Kidney (tissue), 22 donors: ENCODE measurements at places on chromosomes 7 and 10.

DNA sequence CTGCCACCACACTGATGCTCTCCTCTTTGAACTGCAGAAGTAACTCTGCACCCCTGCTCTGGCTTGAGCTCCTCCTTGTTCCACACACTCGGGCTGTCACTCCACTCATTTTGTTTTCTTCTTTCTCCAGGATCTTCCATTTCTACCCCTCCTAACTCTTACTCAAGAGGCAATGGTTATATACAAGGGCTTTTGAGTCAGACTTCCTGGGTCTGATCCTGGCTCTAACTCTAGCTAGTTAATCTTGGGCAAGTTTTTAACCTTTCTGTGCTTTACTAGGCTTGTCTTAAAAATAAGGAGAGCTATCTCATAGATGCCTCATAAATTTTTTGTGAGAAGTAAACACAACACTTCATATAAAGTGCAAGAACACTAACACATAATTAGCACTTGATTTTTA is 45.3 kb upstream of the GNAI1 start:
- no peak for DNase-seq

DNA sequence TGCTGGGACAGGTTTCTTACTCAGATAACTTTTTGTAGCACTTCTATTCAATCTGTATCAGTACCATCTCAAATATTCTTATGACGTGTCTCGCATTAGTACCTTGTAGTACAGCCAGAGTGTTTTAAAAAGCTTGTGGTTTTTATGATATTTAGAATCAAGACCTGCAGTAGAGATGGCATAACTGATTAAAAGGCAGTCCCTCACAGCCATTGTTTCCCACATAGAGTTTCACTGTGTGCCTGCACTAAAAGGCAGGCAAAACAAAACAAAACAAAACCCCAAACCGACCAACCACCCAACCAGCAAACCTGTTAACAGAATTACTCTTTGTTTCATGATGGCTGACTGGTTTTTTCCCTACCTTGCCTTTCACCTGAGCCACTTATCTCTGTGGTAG is 221.3 kb upstream of the DGKB start:
- no peak for DNase-seq

DNA sequence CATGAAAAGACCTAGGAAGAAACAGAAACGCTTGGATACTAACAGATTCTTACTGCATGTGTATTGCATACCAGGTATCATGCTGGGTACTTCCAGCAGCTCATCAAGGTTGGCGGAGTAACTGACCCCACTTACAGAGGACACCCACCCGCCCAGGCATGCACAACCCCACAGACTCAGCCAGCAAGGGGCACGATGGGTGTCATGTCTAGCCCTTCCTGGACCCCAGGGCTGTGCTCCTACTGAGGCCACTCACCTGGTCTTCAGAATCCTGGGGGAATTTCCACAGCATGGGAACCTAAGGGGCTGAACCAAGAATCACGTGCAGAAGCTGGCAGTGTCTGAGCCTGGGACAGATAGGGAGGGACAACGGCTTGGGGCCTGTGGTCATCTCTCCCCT is 134.1 kb upstream of the ZNF32 start:
- no peak for DNase-seq

GRCh38 chr10:22712956-22713852 is 1.2 kb downstream of the PIP4K2A start:
- DNase-seq: peak; percentile 30

DNA sequence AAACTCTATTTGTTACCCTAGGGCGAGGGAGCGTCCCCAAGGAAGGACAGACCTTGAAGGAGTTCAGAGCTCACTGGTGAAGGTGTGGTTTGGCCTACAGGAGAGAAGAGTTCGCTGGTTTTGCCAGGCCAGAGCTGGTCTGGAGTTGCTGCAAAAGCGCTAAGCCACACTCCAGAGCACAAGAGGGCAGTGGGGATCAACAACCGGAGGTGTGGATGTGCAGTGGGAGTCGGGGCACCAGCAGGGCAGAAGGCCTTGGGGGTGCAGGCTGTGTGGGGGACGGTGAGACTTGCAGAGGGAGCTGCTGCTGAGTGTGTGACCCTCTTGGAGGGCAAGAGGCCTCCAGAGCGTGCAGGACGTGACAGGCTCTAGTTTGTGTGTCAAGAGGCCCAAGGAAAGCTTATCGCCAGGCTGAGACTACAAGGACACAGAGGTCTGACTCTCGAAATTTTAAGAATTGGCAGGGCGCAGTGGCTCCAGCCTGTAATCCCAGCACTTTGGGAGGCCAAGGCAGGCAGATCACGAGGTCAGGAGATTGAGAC is 14.3 kb upstream of the CUL1 start:
- no peak for DNase-seq

- DNase-seq: peak; percentile 29
Measured at GRCh38 chr7:24922099-24922773, 57.7 kb downstream of the OSBPL3 start.
